Esophagus muscularis mucosa (tissue), 4 donors: ENCODE measurements at places on chromosomes 6 and 20.

DNA sequence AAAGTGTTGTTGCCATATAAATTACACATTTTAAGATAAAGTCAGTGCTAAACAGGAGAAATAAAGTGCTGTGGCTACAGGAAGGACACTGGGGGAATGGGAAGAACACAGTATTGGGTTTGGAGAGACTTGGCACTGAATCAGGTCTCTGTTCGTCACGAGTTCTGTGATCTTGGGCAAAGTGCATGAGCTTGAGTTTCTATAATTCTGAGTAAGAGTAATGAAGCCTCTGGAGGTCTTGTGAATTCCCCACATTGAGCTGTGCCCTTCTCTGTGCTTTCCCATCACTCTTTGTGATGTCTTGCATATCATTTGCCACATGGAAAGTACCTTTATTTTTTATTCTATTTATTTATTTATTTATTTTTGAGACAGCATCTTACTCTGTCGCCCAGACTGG is 16.8 kb upstream of the EEF1A1 start:
- no peak for DNase-seq

DNA sequence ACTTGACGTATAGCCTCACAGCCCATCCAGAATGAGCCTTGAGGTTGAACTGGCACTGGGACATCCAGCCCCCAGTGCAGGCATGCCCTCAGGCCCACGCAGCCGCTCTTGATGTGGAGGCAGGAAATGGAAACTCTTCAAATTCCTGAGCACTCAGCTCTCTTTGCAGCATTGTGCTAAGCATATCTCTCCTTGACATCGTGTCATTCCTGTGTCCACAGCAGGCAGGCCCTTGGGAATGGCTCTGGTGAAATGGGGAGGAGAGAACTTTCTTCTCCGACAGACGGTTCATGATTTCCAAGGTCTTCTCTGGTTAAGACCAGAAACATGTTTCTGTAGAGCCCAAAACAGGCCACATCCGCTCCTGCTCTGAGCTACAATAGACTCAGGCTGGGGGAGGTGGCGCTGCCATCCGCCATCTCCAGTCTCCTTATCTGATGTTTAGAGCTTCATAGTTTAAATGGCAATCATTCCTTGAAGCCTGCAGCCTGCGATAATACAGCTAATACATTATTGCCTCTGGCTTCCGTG is 248.8 kb downstream of the CDH4 start:
- DNase-seq: no peak

DNA sequence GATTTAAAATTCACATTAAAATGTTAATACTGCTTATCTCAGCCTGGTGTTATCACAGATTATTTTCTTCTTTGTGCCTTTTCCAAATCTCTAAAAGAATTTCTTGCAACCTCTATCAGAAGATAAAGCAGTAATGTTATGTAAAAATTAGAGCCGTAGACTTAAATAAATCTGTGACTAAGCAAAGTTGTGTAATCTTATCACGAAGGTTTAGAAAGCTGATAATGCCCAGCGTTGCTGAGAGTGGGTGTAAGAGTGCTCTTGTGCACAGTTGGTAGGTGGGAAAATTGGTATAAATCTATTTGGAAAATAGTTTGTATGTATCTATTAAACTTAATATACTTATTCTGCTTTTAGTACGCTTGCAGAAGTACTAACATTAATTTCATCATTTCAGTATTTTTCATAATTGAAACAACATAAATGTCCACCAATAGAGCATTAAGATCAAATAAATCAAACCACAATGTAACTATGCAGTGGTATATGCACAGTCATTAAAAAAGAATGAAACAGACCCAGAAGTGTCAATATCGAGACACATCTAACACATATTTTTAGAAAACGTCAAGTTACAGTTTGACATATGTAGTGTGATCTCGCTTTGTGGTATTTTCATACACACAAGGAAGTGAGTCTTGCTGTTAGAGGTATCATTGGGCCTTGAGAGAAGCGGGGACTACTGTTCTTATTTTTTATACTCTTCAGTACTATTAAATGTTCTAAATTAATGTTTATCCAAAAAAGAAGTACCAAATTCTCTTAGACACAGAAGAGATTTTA is 54.4 kb upstream of the PBOV1 start:
- DNase-seq: no peak

- DNase-seq: no peak
These were observed 56.4 kb upstream of the TPD52L1 start for GRCh38 chr6:125097186-125097585.

DNA sequence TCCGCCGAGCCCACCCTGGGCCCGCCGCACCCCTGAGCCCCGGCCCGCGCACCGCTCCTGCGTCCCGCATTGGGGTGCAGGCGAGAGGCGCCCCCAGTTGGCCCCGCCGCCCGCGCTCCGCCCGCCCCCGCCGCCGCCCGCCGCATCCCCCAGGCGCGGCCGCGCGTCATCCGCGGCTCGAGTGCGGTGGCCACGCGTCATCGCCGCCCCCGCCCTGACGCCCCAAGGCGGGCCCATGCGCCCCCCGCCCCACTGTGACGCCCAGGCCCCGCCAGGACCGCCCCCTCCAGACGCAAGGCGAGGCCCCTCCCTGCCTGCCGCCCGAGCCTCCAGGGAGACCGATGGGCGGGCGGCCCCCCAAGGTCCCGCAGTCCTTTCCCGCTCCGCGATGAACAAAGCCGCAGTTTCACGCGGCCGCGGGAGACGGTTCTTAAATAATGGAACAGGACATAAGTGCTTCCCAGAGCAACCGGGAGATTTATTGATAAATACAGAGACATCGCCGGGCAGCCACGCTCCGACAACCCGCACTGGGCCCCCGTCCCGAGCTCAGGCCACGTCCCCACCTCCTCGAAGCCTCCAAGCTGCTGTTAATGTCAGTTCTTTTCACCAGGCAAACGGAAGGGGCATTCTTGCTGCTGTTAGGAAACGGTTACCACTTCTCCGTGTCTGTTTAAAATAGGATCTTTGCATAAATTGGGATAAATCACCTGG is at the start of gene ANKRD60:
TSS of gene ANKRD60 (minus strand) at position 170 of the 714 bp plus-strand sequence. CDS start at position 170, 0 bp downstream.
- no peak for DNase-seq

DNA sequence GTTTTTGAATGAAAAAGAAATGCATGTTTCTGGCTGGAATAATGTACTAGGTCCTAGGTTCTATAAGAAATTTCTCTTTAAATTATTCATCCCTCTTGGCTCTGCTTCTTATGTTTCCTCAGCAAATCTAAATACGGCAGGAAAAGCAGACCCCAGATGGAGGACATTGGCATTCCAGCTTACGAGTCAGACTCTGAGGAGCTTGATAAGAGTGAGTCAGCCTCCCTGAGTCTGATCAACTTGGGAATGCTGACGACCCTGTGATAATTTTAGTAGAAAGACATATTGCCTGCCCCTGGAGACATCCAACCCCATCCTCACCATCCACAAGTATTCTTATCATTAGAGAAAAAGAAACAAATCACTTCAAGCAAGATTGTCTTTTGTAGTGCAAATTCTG is 509.7 kb upstream of the MARCKS start:
- DNase-seq: no peak

- DNase-seq: no peak
These were observed 4.6 kb downstream of the SLC17A2 start for GRCh38 chr6:25925876-25926275.

DNA sequence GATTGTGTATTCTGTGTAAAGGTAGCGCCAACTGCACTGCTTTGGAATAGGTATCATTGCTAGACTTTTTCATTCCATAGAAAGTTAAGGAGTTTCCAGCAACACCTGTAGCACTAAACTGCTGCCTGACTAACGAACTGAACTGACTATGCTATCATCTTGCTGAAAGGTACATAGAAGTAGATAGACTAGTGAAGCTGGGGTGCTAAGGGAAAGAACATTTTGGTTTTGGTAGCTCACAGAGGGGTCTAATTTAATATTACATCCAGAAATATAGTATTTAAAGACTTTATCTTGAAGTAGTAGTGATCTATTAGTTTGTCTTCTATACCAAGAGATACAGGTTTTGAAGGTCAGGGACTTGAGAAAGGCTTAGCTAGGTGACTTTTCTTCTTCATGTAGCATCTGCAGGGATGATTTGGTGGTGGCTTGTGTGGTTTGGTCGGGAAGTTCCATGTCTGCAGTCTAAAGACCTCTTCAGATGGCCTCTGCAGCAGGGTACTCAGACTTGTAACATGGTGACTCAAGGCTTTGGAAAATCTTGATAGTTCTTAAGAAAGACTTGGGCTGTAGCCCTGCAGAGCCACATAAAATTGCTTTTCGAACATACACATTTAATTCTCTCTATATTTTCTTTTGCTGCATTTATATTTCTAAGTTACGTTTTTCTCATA is 10.2 kb downstream of the SENP6 start:
- DNase-seq: no peak

DNA sequence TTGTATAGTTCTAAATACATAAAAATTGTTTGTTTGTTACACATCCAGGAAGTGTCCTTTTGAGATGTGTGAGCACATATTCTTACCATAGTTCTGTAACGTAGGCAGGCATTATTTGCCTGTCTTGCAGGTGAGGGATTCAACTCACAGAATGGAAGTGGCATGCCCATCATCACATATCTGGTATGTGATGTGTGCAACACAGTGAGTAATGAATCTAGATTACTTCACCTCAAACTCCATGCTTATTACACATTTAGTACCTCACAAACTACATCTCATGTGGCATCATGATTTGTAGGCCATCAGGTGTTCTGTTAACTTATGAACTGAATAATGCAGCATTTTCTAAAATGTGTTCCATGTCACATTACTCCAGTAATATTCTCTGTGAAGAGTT is 181.6 kb downstream of the PLCB4 start:
- no peak for DNase-seq

- DNase-seq: no peak
These were observed 11.8 kb downstream of the DCBLD1 start for GRCh38 chr6:117494283-117494682.

DNA sequence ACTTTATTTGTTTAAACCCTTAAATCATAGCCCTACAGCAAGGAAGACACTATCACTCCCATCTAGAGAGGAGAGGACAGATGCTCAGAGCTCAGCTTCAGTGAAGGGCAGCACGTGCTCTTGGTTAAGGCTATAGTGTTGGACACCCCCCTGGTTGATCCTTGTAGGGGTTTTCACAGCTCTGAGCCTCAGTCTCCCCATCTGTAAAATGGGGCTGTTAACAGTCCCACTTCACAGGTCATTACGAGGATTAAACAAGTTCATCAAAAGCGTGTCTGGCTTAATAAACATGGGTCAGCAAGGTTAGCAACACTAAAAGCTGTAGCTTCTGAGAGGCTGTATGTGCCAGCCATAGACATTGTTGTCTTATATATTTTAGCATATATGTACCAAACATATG is 82.4 kb downstream of the NFATC2 start:
- DNase-seq: no peak

- DNase-seq: no peak
These were observed 18.5 kb downstream of the NOL4L start for GRCh38 chr20:32566379-32567374.

DNA sequence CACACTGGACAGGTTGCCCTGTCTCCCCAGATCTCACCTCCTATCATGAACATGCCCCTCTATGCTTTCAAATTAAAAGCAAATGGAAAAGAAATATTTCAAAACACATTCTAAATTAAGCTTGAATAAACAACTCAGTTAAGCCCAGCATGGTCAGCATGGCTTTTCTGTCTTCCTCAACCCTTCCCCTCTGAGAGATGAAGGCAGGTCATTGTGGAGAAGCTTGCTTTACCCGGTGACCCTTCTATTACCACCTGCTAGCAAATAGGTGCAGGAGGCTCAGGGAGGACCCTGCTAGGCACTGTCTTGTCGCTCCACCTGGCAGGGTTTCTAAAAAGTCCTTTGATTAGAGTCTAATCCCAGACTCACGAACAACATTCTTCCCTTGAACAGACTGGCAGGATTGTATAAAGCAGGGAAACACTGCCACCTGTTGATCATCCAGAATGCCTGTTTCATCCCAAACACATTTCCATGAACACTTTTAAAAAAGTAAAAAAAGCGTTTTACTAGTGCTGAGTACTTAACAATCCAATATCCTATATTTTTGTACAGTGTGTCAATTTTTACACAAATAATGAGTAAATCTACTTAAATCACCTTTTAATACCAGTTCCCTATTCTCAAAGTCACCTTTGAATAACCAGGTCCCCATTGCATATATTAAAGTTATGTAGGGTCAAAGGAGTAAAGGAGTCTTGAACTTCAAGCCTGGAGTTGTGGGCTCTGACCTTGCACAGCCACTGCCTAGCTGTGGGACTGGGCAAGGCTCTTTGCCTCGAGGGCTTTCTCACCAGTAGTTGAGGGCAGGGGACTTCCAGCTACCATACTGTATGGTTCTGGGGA is 75.5 kb downstream of the GPR6 start:
- peak; percentile 68 for DNase-seq

GRCh38 chr6:31356216-31356945 is 598 bp downstream of the HLA-B start:
- peak; percentile 88 for DNase-seq

GRCh38 chr6:71900642-71901041 is 14.3 kb downstream of the RIMS1 start:
- no peak for DNase-seq

DNA sequence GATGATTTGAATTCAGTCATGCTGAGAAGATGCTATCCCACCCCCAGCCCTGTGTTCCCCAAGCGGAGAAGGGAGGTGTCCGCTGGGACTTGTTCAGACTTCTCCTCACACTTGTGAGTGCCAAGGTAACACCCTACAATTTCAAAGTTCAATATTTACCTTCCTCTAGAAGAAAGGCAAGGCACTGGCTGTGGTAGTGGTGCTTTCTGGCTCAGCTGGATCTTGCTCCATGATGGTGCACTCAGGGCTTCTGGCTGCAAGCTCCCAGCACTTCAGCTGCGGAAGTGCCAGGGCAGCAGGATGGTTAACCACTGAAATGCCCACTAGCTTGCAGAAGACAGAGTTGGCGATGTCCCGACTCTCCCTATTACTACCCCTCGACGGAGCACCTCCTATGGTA is 135.4 kb downstream of the MTFR2 start:
- no peak for DNase-seq

- DNase-seq: no peak
These were observed 13.6 kb upstream of the TCF15 start for GRCh38 chr20:623704-624103.

- DNase-seq: no peak
These were observed 547 bp downstream of the SAMD5 start for GRCh38 chr6:147508866-147509608.
